ENCODE measurements at places on chromosomes 11 and 22. TPM values are rescaled to one million over a fixed set of nuclear protein-coding genes. Genes with fewer than 3 reads are reported as not detected.

Gene BACE1-AS
- total RNA-seq, result 2.1 TPM

Gene MS4A8
- not detected for total RNA-seq

Gene LRRC10B
- total RNA-seq, result 0.17 TPM

Gene SYCE3
- total RNA-seq, result not detected

Gene ARHGAP42
- 4.5 TPM for total RNA-seq

All from A549 treated with GW870086 at 1 μM for 4 hours (cell line).